T-helper 2 cell treated with Interferon-gamma antibody and Interleukin-4, amounts not matched to agents 100 ng/mL and 5 ng/mL, for 36 hours (primary cell): ENCODE measurements at places on chromosomes 6 and 20. TPM values are rescaled to one million over a fixed set of nuclear protein-coding genes. Genes with fewer than 3 reads are reported as not detected.

The RNF39 gene
- total RNA-seq, result not detected in 2 replicates

The ID1 gene
- total RNA-seq, result 0.18 and 0.59 TPM in 2 replicates

The EYS gene
- total RNA-seq, result not detected in 2 replicates

The OR2H2 gene
- not detected in 2 replicates for total RNA-seq

The GUCA1A gene
- 0.11 TPM in 1 of 2 replicates, not detected in the other for total RNA-seq

The PRDM13 gene
- not detected in 2 replicates for total RNA-seq
